ENCODE measurements at places on chromosomes 4 and X.

- DNase-seq = no peak
Measured at GRCh38 chrX:27555514-27555913, 34.6 kb upstream of the DCAF8L2 start.

DNA sequence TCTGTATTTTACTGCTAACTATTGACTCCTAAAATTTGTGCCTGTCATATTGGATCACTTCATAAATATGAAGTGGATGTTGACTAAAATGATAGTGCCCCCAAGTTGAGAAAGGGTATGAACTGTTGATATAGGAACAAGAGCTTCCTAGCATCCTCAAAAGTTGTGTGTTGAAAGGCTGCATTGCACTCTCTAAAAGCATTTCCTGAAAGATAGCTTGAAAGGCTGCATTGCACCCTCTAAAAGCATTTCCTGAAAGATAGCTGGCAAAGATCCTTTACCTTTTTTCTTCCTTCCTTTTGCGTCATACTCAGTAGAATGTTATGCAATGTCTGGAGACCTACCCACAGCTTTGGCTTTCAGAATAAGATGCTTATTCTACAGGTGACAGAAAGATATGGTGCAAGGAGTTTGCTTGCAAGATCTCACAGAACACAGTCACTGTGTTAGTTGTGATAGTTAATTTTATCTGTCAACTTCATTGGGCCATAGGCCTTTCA is 274.6 kb upstream of the GALNTL6 start:
- no peak for DNase-seq

DNA sequence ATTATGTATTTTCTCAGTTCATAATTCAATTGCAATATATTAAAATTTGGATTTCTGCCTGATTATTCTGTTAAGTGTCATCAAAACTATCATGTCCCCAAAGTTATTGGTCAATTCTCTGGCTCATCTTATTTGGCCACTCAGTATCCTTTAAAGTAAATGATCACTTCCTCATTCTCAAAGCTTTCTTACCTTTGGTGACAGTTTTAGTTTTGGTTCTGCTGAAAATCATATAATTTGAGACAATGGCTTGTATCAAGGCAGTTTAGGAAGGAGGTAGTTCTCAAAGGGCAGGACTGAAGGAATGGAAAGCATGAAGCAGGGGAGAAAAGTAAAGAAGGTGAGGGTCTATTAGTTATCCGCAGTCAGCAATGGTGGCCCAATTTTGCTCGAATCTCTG is 1832.1 kb downstream of the ARAP2 start:
- DNase-seq = no peak

GRCh38 chr4:102420563-102421398 is 75.5 kb upstream of the SLC39A8 start:
- no peak for DNase-seq

DNA sequence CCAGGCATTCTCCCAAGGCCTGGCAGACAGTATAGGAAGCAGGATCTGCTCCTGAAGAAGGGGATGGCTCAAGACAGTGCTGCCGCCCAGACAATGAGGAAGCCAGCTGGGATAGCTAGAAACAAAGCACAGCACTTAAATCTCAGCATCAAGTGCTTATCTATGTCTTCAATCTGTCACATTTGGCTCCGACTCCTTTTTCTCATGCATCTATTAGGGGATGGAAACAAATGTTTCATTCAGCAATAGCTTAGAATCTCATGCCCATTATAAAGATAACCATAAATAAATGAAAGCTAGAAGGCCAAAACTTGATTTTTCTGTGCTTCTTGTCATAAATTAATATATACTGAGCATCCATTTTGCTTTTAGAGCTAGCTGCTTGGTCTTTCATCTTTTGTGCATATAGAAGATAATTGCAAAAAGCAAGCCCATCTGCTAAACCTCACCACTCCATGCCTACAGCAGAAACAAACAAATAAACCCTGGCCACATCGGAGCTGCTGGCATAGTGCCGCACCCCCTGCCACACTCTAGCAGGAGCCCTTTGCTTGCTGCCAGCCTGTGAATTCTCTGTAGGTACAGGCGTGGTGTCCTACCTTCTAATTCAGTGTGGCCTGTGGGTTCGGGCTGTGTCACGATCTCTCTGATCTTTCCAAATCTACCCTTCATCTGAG is 75.9 kb downstream of the AASDH start:
- DNase-seq = no peak

DNA sequence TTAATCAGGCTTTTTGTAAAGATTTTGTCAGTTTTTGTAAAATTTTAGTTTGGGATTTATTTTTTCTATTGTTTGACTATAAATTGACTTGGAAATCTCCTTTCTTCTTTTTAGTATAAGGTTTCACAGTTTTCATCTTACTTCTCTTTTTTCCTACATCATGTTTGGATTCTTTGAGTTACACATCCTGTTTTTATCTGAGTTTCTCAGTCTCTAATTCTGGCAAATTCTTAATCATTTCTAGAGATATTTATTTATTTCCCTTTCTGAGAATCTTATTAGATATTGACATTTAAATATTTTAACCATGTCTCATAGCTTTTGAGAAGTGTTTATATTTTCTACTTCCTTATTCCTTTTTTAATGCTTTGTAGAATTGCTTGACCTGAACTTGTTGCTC is 20.7 kb downstream of the USP53 start:
- no peak for DNase-seq

DNA sequence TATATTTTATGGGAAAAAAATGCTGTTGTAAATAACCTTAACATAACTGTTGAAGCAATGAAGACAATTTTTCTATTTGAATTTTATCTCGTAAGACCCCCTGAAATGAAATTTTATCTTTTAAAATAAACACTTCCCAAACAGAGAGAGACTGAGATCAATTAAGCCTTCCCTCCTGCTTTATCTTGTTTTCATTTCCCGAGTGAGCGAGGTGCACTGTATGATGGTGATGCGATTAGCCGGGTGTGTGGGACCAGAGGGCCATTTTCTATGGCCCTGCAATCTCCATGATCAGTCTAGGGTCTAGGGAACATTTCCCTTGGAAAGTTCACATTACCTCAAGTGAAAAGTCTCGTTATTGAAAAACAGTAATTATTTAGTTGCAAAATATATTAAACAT is 134.1 kb upstream of the MID1 start:
- DNase-seq = no peak

- no peak for DNase-seq
Measured at GRCh38 chr4:19806865-19807264, 444.8 kb upstream of the SLIT2 start.

DNA sequence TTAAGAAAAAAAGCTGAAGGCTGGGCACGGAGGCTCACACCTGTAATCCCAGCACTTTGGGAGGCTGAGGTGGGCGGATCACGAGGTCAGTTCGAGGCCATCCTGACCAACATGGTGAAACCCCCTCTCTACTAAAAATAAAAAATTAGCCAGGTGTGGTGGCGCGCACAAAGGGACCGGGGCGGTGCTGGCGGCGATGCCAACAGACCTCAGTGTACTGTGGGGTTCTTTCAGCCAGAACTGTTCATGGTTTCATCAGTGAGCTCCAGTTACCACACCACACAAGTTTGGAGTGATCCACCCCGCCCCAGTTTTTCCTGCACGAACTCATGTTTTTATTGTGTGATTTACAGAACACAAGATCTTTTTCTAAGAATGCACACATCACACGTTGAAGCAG is 21.2 kb upstream of the IRAK1 start:
- DNase-seq = no peak

DNA sequence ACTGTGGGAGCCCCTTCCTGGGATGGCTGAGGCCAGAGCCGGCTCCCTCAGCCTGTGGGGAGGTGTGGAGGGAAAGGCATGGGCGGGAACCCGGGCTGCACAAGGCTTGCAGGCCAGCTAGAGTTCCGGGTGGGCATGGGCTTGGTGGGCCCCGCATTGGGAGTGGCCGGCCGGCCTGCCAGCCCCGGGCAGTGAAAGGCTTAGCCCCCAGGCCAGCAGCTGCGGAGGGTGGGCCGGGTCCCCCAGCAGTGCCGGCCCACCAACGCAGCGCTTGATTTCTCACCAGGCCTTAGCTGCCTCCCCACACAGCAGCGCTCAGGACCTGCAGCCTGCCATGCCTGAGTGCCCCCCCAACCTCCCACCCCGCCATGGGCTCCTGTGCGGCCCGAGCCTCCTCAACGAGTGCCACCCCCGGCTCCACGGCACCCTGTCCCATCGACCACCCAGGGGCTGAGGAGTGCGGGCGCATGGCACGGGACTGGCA is 78.0 kb downstream of the COX7B2 start:
- no peak for DNase-seq

- no peak for DNase-seq
Measured at GRCh38 chrX:77597511-77597910, 150.3 kb downstream of the FGF16 start.

DNA sequence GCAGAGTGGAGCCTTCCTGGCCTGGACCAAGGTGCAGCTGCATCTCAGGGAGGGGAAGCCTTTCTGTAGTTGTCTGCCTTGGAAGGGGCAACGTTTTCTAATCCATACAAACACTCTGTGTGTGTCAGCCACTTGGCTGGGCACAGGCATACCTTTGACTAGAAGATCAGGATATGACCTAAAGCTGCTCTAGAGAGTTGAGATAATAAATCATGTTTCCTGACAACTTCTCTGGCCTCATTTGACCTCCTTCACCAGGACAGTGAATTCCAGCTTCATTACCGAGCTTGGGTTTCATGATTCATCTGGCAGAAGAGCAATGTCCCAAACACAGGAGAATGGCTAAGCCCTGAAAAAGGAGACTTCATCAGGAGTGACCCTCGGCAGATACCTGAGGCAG is 89.6 kb upstream of the KIT start:
- DNase-seq = no peak

DNA sequence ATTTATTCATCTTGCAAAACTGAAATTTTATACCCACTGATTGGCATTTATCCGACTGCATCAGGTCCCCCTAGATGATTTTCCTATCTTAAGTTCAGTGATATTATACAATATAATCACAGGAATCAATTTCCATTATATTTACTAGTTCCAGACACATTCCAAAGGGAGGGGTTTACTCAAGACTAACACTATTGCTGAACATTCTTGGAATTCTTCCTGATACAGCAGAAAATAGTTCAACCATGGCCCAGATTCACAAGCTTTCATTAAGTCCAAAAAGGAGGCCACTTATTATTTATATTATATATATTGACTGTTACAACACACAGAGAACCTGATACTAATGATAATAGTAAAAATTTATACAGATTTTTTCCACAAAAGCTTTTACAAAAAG is 2353.6 kb downstream of the PCDH7 start:
- DNase-seq = no peak

- DNase-seq = no peak
Measured at GRCh38 chr4:13296986-13297385, 187.2 kb downstream of the RAB28 start.

GRCh38 chr4:170931321-170931720 is 841.6 kb upstream of the AADAT start:
- DNase-seq = no peak

DNA sequence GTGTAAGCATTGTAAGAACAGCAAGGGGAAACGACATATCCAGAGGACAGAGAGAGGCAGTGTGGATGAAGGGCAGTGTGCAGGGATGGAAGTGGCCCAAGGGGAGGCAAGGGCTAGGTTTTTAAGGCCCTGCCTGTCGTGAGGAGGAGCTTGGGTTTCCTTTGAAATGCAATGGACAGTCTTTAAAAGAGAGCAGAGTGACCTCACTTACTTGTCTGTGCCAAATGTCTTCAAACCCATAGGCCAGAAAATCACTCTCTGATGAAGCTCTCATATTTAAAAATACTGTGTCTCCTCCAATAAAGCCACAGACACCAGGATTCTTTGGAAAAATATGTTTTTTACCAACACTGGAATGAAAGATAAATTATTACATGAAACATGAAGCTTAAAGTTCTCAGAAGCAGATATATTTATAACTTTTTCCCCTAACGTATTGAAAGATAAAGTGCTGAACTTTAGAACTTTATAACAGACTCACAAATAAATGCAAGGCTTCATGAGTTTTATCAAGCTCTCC is 19.2 kb upstream of the ATXN3L start:
- no peak for DNase-seq

GRCh38 chr4:162707962-162708361 is 458.7 kb downstream of the NAF1 start:
- no peak for DNase-seq

DNA sequence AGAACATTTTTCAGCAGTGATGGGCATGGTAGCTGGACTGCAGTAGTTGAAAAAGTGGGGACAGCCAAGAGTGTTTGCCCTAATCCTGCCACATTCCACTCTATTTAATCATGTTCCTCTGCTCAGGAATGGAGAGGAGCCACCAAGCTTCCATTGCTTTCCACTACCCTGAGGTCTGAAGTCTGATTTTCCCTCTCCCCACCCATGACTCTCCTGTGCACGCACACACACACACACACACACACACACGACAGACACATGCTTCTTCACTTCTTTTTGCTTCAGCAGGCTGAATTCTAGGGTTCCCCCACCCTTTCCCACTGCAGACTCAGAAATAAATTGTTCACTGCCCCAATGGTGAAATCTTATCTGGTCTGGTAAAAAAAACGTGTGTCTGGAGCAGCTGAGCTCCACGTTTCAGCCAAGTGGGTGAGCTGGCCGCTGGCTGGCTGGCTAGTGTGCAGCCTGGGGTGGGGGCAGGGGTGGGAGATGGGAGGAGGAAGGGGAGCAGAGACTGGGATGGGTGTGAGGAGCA is 142.7 kb upstream of the NALF2 start:
- DNase-seq = no peak

DNA sequence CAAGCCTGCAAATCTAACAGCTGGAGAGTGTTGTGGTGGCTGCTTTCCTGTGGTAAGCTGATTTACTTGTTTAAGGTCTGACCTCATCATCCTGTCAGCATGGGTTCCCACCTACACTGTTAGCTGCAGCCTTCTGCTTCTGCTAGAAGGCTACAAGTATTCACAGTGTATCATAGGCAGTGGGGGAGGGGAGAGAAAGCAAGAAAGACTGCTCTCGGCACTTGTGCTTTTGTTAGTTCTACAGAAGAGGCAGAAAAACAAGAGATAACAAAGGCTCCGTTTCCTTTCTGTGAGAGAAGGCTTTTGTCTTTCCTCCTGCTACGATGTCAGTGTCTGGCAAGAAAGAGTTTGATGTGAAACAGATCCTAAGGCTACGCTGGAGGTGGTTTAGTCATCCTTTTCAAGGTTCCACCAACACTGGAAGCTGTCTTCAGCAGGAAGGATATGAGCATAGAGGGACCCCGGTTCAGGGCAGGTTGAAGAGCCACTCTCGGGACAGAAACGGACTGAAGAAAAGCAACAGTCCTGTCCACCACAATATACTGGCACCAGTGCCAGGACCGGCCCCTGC is at the start of gene KLHL4:
Gene KLHL4 (plus strand): TSS at position 232 of the 571 bp plus-strand sequence. CDS start 92 bp downstream, at position 324.
- DNase-seq = peak; percentile 25

DNA sequence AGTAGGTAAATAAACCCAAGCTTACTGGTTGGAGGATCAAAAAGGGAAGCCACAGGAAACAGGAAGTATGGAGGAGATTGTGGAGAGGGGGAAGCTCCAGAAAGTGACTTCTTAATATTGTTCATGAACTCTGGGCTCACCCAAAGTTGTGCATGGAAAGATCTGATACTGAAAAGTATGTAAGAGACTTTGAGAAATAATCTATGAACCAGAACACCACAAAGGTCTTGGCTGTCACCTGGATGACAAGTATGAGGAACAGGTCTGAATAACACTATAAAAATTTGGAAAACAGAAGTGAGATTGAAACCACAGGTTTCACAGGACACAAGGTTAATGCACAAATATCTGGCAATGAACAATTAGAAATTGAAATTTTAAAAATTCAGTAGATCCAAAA is 567.4 kb downstream of the INPP4B start:
- no peak for DNase-seq
